ENCODE measurements at places on chromosomes 4 and X. TPM values are rescaled to one million over a fixed set of nuclear protein-coding genes. Genes with fewer than 3 reads are reported as not detected.
A peak's percentile ranks its signal among the peaks of the same experiment; 100 is the strongest.

UGT2B15 gene
- total RNA-seq: not detected

MSANTD1 gene
- total RNA-seq: 1.1 TPM

ADH1B gene
- total RNA-seq: 350 TPM

GAGE12H gene
- total RNA-seq: not detected

FAM149A gene
- total RNA-seq: 14.6 TPM

FAM3A gene
- total RNA-seq: 30.7 TPM

RADX gene
- total RNA-seq: 5.1 TPM

GATA1 gene
- not detected for total RNA-seq

CYP2U1 gene
- total RNA-seq: 11.9 TPM

- no peaks in the 10 kb centered on the region for H3K27me3 ChIP-seq
- H3K4me1 ChIP-seq: no peaks in the 10 kb centered on the region
- H3K27ac ChIP-seq: no peak overlapping the region
- peaks cover 3% of the 10 kb centered on the region for H3K36me3 ChIP-seq
- H3K4me3 ChIP-seq: no peak overlapping the region
These were observed 2.2 kb downstream of the SRP72 start for GRCh38 chr4:56469489-56470210.

- DNase-seq: no peak
- H3K27me3 ChIP-seq: no peaks in the 10 kb centered on the region
- no peaks in the 10 kb centered on the region for H3K36me3 ChIP-seq
- H3K4me3 ChIP-seq: no peak overlapping the region
- H3K4me1 ChIP-seq: no peaks in the 10 kb centered on the region
These were observed 47.7 kb downstream of the SPRY1 start for GRCh38 chr4:123444290-123444731.

DNA sequence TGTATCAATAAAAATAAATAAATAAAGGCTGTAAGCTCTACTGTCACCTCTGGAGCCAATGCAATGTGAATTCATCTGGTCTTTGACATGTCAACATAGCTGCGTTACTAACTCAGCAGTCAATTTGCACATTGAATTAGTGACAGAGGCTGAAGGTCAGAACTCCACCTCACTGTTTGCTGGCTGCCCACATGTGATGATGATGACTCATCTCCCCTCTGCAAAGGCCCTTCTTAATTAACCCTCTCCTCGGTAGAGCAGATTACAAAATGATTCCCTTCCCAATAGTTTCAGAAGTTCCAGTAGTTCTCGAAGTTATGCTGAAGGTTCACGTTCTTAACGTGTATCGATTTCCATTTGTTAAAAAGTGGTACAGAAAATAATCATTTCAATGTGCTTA, 1626.0 kb upstream of the TENM3 start:
- no peak for DNase-seq
- H3K27me3 ChIP-seq: no peaks in the 10 kb centered on the region
- H3K27ac ChIP-seq: no peak overlapping the region
- H3K4me1 ChIP-seq: no peaks in the 10 kb centered on the region

GRCh38 chr4:138158746-138159297, 83.3 kb downstream of the SLC7A11 start:
- H3K36me3 ChIP-seq: no peaks in the 10 kb centered on the region
- H3K4me3 ChIP-seq: no peak overlapping the region
- H3K27ac ChIP-seq: no peak overlapping the region
- no peaks in the 10 kb centered on the region for H3K4me1 ChIP-seq

DNA sequence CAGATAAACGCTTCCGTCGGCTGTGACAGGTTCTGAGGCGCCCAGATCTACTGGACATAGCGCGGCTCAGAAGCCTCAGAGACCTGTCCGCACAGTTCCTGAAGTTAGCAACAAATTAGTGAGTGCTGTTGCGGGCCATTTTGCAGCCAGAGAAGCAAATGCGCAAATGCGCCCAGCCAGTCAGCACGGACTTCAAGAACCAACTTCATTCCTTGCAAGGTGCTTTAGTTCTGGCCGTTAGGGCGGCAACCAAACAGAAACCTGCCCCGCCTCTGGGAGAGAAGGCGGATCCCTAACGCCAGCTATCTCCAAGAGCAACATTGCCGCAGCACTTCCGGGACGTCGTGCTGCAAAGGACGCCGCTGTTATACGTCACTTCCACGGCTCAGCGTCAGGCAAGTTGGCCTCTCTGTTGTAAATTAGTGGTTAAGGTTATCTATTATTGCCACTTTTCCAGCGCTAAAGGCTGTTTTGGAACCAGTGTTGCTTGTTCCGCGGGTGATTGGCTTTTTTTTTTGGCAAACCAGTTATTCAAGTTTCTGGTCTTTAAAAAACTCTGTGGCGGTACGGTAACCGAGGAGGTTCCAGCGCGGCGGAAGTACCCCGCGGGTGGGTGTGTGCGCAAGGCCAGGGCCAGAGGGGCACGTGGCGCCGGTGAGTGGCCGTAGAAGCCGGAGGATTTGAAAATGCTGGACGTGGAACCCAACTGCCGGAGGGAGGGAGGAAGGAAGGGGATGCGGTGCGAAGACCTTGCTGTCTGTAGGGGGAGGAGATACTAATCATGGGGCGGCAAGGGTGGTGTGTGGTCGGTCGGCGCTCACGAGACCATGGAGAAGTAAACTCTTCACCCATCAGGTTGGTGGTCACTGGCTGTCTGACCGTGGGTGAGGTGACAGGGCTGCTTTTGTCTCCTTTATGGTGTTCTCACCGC, at the start of gene GAR1:
GAR1 (plus strand) TSS at position 612 of the 931 bp plus-strand sequence. CDS start 403 bp downstream, outside the sequence.
- peak within 1 kb of the TSS; percentile 65 for H3K4me3 ChIP-seq
- no peaks in the 10 kb centered on the region for H3K27me3 ChIP-seq
- no peaks in the 10 kb centered on the region for H3K36me3 ChIP-seq
- H3K4me1 ChIP-seq: peaks cover 17% of the 10 kb centered on the region

GRCh38 chrX:55340896-55341433, 76.2 kb upstream of the PAGE3 start:
- no peaks in the 10 kb centered on the region for H3K4me1 ChIP-seq
- no peaks in the 10 kb centered on the region for H3K36me3 ChIP-seq
- no peak overlapping the region for H3K4me3 ChIP-seq
- H3K27me3 ChIP-seq: no peaks in the 10 kb centered on the region

DNA sequence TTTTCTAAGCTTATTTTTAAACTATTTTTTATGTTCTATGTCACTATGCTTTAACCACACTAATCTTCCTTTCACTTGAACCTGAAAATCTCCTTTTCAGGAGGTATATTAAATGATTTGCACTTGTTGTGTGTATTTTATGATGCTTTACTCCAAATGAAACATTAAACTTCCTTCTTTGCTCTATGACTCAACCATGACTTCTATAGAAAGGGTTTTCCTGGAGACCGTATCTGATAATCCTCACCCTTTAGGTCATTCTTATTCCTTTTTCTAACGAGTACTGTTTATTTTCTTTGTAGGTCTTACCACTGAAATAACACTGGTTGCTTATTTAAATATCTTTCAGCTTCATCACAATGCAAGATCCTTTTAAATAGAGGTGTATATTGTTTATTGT, 1163.2 kb downstream of the PCDH18 start:
- no peak for DNase-seq
- no peaks in the 10 kb centered on the region for H3K36me3 ChIP-seq
- H3K4me3 ChIP-seq: no peak overlapping the region
- no peaks in the 10 kb centered on the region for H3K27me3 ChIP-seq

GRCh38 chr4:27966664-27967063, 1106.0 kb downstream of the STIM2 start:
- H3K4me3 ChIP-seq: no peak overlapping the region
- H3K4me1 ChIP-seq: no peaks in the 10 kb centered on the region
- H3K27me3 ChIP-seq: no peaks in the 10 kb centered on the region
- DNase-seq: no peak
- no peaks in the 10 kb centered on the region for H3K36me3 ChIP-seq
- H3K27ac ChIP-seq: no peak overlapping the region
